Inflammatory macrophage treated with lipopolysaccharide for 4 hours (primary cell): ENCODE measurements at places on chromosomes 12 and 14.

DNA sequence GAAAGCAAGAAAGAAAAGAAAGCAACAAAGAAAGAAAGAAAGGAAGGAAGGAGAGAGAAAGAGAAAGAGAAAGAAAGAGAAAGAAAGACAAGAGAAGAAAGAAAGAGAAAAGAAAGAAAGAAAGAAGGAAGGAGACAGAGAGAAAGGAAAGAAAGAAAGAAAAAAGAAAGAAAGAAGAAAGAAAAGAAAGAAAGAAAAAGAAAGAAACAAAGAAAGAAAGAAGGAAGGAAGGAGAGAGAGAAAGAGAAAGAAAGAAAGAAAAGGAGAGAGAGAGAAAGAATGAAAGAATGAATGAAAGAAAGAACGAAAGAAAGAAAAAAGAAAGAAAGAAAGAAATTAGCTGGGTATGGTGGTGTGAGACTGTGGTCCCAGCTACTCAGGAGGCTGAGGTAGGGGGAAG lies 400.1 kb upstream of the MDGA2 start:
- no peak for DNase-seq

DNA sequence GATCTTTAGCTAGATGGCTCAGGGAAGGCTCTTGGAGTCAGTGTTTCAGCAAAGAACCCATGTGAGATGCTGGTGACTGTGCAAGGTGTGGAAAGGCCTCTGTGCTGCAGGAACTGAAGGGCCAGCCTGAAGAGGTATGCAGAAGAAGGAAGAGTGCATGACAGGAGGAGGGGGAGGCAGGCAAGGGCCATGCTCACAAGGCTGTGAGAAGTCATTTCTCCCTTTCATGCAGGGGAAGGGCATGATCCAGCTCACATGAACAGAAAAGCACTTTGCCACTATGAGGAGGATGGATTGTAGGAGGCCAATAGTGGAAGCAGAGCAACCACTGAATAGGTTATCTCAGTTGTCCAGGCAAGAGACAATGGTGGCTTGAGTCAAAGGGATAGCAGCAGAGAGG lies 83.7 kb downstream of the SSPN start:
- peak; percentile 62 for DNase-seq

- no peak for DNase-seq
These were observed 28.4 kb downstream of the CLEC1A start for GRCh38 chr12:10070380-10070779.

DNA sequence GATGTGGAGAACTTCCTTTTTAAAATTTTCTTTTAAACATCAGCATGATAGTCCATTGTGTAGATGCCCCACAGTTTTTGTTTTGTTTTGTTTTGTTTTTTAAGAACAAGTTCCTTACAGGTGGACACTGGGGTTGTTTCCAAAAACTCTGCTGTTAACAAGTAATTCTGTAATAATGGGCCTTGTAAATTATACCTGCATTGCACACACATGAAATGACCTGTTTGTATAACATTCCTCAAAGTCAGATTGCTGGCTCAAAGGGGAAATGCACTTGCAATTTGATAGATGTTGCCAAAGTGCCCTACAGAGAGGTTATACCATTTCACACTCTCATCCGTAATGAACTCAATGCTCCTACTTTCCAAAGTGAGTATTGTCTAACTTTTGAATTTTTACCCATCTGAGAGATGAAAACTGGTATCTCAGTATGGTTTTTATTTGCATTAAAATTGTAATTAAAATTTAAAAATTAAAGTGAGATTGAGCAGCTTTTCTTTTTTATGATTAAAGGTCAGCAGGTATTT lies 89.2 kb downstream of the SPPL3 start:
- peak; percentile 7 for DNase-seq

DNA sequence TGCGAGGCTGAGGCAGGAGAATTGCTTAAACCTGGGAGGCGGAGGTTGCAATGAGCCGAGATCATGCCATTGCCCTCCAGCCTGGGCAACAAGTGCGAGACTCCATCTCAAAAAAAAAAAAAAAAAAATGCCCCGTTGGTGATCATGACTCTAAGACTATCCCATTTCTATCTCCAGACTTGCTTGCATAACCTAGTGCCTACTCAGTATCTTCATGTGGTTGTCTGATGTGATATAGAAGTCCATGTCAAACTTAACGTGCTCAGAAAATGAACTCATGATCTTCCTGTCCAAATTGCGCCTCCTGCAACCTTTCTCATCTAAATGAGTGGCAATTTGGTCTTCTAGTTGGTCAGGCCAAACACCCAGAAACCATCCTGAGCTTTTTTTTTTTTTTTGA lies 4.7 kb upstream of the TSFM start:
- DNase-seq: peak; percentile 59

DNA sequence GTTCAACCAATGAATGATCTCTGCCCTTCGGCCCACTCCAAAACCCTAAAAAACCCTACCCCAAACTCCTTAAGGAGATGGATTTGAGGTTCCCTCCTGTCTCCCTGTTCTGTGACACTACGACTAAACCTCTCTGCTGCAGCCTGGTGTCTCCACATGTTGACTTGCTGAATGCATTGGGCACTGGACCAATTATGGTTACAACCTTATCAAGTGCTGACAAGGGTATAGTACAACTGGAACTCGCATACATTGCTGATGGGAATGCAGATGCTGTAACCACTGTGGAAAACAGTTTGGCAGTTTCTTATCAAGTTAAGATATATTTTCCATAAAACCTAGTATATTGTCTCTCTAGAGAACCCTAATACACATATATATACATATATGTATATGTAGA lies 6.3 kb upstream of the DICER1 start:
- no peak for DNase-seq

- peak; percentile 11 for DNase-seq
These were observed 51.4 kb downstream of the ERH start for GRCh38 chr14:69346710-69347109.

- no peak for DNase-seq
These were observed 99.3 kb downstream of the TBX5 start for GRCh38 chr12:114306646-114307045.

DNA sequence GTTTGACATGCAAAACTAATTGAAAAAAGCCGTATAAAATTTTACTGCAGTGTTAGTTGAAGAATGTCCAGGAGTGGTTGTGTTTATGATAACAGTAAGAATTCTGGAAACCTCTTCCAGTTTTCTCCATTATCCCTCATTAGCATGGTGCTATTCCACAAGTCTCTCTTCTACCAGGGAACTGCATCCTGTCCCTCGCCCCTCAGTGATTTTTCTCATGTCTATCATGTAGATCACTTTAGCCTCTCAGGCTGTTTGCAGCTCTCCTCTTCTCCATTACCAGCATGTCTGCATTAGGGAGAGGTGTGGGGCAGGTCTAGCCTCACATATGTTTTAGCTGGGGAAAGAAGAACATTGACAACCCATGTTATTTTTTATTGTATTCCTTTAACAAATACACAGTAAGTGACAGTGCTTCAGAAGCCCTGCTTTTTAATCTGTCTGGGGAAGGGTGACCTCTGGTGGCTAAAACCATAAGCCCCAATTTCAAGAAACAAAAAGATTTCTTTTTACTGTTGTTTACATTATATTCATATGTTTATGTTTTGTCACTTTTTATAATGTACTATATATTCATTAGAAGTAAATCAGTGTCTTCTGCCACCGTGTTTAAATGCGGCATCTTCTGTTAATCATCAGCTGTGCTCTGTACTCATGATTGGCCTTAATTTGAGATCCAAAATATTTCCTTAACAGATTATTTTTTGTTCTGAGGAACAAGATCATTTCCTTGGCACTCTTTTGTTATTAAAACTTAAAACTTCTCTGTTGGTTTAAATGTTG lies 70.7 kb downstream of the RASSF8 start:
- peak; percentile 47 for DNase-seq

DNA sequence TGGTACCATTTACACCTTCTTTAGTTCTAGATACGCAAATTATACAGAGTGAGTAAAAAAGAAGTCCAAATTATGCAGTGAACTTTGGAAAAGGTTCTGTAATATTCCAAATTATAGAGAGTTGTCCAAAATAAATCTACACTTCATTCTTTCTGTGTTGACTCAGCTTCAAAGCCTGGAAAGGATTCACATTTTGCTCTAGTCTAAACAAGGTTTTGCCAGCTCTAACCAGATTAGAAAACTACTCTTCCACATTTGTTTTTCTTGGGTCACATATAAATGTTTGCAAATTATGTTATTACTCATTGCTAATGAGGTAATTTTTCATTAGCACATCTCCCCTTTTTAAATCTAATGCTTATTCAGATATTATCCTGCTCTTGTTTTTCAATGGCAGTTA lies 1562.4 kb upstream of the SEL1L start:
- no peak for DNase-seq

- DNase-seq: no peak
These were observed 79.7 kb upstream of the GNG2 start for GRCh38 chr14:51780741-51781140.

DNA sequence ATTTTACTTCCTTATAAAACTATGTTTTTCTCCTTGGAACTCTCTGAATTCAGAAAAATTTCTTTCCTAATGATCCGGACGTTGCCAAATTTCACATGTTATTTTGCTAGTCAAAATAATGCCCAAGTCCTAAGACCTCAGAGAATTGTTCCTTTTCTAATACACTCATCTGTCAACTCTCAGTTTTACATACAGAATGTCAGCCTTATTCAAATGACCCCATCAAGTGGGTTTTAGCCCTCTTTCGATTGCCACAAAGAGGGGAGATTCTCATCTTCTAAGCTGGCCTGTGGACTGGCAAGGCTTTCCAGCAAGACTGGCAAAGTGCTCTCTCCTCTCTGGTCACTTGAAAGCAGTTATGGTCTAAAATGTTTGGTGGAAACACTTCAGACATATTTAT lies 99.3 kb upstream of the GPHB5 start:
- DNase-seq: no peak

GRCh38 chr12:24881227-24881626 lies 67.7 kb downstream of the BCAT1 start:
- DNase-seq: no peak

GRCh38 chr12:103336940-103337339 lies 158.8 kb downstream of the C12orf42 start:
- DNase-seq: no peak

GRCh38 chr12:65596514-65597091 lies 227.7 kb upstream of the HMGA2 start:
- DNase-seq: no peak

DNA sequence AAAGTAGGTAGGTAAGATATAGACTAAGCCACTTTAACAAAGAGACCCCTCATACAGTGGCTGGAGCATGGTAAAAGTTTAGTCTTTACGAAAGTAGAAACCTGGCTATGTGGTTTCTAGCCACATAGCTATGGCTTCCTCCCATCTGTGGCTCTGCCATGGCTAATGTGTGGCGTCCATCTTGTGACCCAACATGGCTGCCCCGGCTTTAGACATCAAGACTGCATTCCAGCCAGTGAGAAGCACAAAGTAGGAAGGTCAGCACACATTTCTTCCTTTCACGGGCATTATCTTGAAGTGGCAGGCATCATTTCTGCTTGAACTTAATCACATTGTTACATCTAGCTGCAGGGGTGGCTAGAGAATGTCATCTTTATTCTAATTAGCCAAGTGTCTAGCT lies 148.3 kb downstream of the TBX5 start:
- no peak for DNase-seq

DNA sequence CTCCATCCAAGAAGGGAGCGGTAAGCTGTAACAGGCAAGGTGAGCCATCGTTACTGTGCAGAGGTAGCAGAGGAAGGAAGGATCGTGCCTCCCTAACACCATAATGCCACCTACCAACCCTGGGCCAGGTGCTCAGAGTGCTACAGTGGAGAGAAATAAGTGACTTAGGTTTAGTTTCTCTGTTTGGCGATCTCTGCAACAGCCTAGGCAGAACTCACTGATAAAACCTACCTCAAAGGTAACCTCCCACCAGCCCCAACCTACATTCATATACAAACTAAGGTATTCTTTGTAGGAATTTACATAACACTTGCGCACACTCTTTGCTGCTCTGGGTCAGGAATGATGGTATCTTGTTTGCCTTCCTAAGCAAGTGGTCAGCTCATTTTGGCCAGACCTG lies 93.4 kb upstream of the TMEM132D start:
- DNase-seq: no peak

- DNase-seq: peak; percentile 31
These were observed 115.0 kb downstream of the RPAP3 start for GRCh38 chr12:47590771-47591360.

DNA sequence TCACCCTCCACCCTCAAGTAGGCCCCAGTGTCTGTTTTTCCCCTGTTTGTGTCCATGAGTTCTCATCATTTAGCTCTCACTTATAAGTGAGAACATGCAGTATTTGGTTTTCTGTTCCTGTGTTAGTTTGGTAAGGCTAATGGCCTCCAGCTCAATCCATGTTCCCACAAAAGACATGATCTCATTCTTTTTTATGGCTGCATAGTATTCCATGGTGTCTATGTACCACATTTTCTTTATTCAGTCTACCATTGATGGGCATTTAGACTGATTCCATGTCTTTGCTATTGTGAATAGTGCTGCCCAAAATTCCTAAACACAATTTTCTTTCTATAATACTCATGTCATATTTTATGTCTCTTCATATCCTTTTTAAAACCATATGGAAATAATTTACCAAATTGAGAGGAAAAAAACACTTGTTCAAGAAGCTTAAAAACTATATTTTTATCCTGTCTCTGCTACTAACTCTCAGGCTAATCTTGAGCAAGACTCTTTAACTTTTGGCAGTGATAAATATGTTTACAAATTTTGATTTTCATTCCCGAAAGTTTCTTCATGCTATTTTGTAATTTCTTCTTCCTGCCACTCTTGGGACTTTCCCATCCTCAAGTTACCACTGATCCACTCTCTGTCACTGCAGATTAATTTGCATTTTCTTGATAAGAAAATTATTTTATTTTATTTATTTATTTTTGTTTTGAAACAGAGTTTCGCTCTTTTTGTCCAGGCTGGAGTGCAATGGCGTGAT lies 28.0 kb upstream of the OSBPL8 start:
- peak; percentile 89 for DNase-seq

GRCh38 chr14:61177279-61178225 lies 103.6 kb downstream of the TMEM30B start:
- DNase-seq: no peak

DNA sequence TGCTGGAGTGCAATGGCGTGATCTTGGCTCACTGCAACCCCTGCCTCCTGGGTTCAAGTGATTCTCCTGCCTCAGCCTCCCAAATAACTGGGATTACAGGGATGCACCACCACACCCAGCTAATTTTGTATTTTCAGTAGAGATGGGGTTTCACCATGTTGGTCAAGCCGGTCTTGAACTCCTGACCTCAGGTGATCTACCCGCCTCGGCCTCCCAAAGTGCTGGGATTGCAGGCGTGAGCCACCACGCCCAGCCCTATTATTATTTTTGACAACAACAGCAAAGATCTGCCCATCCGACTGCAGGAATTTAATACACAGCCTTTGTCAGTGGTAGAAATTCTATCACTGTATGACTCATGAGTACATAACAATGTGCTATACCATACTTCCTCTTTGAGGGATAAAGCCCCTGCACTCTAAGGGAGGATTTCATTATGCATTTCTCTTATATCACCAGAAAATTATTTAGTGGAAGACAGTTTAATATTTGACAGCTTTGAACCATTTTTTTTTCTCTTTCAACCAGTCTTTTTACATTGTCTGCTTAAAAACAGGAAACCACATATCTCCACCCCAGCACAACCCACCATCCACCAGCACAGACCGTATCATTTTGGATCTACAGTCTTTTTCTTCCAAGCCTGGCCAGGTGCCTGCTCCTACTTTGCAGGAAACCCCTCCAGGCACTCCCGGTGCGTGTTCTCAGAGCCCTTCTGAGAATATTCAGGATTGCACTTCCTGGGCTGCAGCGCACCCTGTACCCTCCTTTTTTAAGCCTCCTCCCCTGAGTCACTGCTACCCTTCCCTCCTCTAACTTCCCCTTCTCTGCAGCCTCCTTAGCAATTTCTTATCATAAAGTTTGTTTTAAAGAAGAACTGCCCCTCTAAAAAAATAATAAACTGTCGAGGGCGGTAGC lies 594 bp downstream of the ARHGDIB start:
- DNase-seq: peak; percentile 70
